RCC 7860 (cell line): ENCODE measurements at places on chromosomes 6 and 20.

DNA sequence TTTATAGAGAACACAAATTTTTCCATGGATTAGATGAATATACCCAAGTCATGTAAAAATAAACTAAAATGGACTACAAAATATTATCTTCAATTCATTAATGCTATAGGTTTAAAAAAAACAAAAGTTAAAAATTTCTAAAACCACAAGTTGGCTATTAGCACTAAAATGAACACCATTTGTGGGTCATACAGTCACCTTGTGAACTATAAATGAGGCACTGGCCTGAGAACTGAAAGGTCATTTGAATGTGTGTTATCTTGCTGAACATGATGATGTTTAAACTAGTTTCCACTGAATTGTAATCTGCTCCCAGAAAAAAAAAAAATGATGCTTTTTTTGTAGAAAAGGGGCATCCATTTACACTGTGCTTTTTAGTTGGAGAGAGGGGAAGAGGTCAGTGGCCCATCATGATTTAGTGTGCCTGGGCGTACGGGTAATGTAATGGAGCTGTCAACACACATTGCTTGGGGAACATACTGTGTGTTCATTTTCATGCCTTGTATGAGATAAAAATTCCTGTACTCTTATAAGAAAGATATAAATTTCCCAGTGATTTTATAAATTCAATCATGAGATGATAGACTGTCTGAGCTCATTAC lies 96.6 kb upstream of the FKBP1C start:
- DNase-seq: no peak

DNA sequence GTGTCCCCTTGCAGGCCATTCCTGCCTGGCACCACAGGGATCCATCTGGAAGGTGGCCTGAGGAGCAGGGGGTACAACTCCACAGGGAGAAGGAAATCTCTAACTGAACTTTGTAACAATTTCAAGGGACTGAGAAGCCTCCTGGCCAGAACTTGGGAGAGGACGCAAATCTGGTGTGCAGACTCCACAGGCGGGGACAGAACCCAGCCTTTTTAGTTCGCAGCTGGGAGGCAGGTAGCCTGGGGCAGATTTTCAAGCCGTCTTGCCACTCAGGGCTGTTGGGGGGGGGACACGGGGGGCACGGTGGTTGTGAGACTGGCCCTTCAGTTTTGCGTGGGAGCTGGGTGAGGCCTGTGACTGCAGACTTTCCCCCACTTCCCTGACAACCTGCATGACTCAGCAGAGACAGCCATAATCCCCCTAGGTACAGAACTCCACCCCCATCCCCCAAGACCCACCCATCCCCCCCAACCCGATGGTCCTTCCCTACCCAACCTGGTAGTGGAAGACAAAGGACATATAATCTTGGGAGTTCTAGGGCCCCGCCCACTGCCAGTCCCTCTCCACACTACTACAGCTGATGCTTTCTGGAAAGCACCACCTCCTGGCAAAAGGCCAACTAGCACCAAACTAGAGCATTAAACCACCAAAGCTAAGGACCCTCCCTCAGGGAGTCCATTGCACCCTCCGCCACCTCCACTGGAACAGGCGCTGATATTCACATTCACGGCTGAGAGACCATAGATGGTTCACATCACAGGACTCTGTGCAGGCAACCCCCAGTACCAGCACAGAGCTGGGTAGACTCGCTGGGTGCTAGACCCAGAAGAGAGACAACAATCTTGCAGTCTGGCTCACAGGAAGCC lies 3.0 kb upstream of the HUS1B start:
- DNase-seq: no peak

DNA sequence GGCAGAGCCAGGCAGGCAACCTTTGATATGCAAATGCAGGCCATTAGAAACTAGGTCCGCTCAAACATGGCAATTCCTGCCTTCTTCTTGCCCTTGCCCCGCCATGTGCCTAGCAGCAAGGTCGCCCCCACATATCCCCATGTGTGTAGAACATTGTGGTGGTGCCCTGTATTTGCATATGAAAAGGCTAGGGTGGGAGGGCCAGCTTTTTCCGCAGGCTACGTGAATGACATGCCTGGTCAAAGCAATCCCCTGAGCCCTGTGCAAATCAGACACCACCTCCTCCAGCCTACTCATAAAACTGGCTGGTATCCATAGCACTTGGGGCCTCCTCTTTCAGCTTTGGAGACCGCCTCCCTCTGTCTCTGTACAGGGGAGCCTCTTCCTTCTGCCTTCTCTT lies 31.6 kb downstream of the GSTA2 start:
- no peak for DNase-seq

DNA sequence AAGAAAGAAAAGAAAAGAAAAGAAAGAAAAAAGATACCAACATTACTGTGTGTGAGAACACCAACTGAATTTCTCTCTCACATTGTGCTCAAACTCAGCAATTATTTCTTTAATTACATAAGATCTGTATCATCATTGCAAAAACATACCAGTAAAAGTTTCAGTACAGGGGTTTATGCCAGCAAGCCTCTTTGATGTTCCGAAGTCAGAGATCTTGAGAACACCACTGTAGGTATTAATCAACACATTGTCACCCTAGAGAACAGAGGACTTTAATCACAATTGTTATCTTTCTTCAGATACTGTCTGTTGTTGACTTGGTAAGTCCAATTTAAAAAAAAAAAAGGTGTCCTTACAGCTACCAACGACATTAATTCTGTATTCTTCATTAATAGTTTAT lies 60.9 kb upstream of the MAP7 start:
- DNase-seq: no peak

DNA sequence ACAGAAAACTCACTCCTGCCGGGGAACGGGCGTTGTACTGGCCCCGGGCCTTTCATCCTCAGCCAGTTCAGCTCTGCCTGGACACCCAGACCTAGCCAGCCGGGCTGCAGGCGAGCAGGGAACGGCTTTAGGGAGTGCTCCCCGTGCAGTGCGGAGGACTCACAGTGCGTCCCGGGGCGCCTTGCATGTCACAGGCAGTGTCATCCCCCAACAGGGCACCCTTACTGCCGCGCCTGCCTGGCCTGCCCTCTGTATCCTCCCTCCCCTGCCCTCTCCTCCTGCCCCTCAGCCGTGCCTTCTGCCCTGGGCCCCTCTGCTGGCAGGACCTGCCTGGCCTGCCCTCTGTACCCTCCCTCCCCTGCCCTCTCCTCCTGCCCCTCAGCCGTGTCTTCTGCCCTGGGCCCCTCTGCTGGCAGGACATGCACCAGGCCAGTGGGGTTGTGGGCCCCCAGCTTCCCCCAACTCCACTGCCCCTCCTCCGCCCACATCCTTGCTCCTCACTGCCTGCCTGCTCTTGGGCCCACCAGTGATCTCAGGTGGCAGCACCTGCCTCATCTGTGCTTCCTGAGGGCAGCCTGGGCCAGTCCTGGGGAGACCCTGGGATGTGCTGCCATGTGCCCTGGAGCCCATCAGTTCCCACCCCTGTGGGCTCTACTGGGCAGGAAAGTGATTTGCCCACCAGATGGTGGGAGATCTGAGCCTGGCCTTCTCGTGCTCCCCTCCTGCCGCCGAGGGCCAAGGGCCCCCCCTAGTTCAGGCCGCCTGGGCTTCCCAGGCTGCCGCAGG lies 43.0 kb downstream of the PYGB start:
- DNase-seq: no peak

GRCh38 chr20:62627901-62628612 lies 14.2 kb upstream of the SLCO4A1 start:
- DNase-seq: peak; percentile 89

DNA sequence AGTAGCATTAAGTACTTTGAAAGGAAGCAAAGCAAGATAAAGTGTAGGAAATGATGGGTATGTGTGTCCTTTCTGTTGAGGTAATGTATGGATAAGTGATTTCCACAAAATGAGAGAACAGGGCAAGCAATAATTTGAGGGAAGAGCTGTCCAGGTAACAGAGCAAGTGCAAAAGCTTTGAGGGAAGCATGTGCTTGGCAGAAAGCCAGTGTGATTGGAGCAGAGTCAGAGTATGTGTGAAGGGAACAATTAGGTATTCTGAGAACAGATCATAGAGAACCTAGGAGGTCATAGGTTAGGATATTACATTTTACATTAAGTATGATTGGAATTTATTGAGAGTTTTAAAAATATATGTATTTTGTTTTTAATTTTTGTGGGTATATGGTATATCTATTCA lies 30.2 kb upstream of the MAN1A1 start:
- no peak for DNase-seq

DNA sequence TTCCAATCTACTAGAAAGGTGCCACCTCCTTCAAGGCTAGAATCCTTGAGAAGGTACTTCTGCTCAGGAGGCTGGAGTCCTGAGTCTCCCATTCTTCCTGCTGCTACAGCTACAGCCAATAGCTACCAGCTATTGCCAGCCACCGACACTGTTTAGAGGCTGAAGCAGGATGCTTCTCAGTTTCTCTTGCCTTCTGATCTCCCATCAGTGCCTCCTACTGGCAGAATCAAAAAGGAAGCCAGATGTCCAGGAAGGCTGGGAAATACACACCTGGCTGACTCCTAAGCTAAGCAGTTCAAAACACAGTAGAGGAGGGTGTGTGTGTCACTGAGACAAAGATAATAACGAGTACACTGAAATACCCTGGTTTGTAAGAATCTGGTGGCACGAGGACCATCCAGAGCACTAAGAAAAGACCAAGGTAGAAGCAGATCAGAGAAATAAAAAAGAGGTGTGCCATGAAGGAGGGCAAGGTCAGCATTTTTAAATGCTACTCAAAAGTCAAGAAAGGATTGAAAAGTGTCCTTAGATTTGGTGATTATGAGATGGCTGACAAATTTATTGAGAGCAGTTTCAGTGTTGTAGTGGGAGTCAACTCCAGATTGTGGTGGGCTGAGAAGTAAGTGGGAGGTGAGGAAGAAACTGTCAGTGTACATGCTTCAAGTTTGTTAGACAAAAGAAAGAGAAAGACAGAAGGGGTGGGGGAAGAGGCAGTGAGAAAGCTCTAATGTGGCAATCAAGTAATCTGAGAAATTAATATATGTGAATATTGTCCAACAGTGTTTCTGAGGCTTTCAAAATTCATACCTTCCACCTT lies 2.3 kb upstream of the HLA-DMA start:
- DNase-seq: no peak

DNA sequence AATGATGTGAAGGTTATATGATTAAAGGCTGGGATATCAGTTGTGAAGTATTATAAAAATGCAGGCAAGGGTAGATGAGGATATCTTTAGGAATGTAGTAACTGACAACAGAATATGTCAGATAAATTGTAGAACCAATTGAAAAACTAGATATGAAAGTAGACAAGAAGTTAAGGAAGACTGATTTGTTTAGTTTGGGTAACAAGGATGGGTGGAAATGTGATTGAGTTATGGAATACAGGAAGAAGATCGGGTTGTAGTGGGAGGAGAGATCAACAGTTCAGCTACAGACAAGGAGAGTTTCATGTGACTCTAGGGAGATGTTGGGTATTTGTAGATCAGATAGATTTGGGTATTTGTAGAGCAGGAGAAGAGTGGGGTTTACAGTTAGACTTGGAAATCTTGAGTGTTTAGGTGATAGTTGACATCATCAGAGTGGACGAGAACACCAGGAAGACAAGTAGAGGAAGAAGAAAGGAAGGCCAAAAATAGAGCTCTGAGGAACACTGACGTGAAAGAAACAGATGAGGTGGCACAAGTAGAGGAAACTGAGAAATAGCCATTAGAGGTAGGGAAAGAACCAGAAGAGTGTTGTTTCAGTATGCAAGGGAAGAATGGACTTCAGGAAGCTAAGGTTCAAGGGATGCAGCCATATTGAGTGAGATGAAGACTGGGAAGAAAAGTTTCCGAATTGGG lies 12.1 kb upstream of the TSPYL1 start:
- no peak for DNase-seq

- no peak for DNase-seq
Observed at GRCh38 chr6:137821491-137821890, 45.6 kb upstream of the TNFAIP3 start.

DNA sequence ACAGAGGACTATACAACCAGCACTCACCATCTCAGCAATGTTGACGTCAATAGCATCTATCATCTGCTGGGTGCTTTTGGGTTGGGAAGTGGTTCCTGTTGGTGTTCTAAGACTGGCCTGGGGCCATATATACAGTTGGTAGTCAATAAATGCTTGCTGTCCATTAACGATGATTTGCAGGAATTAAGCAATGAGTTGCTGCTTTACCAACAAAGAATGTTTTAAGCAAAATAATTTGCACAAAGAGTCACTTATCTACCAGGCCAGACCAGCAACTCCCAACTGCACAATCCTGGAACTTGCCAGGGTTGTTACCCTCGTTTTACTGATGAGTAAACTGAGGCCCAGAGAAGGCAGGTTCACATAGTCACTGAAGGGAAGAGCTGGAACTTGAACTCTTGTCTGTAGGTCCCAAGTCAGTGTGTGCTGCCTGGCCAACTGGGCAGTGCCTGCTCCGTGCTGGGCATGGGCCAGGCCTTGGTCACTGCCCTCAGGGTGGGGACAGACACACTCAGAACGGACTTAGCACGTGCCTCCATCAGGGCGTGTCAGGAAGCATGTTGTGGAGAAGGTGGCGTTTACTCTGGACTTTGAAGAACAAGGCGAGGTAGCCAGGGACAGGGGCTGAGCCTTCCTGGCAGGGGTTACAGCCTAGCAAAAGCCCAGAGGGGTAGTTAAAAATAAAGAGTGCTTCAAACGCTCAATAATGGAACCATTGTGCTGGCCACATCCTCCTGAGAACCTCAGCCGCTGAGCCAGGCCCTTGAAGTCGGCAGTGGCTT lies 2.5 kb upstream of the SRC start:
- DNase-seq: no peak

DNA sequence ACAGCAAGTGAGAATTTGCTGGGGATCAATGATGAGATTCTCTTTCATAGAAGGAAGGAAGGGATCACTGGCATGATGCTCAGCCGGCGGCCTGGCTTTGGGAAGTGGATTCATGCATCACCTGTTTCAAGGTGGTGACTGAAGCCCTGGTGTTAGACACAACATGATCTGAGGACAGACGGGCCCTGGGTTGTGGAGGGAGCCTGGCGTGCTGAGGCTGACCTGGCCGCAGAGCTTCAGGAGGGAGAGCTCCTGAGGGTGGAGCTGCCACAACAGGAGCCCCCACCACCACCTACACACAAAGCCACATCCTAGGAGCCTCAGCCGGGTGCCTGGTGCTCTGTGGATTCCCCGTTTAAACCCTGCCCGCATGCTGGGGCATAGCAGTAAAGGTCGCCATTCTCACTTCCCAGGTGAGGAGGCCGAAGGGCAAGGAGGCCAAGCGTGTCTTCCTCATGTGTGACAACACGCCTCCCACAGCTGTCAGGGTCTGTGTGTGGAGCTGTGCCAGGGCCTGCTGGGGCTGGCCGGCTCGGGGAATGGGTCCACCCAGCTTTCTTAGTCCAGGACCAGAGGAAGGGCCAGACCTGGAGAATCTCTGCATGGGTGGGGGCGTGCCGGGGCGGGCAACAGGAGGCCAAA lies 107.0 kb downstream of the ERMARD start:
- no peak for DNase-seq

- DNase-seq: no peak
Observed at GRCh38 chr6:154786144-154786868, 53.1 kb downstream of the SCAF8 start.
